ENCODE measurements at places on chromosomes 2 and 18.

DNA sequence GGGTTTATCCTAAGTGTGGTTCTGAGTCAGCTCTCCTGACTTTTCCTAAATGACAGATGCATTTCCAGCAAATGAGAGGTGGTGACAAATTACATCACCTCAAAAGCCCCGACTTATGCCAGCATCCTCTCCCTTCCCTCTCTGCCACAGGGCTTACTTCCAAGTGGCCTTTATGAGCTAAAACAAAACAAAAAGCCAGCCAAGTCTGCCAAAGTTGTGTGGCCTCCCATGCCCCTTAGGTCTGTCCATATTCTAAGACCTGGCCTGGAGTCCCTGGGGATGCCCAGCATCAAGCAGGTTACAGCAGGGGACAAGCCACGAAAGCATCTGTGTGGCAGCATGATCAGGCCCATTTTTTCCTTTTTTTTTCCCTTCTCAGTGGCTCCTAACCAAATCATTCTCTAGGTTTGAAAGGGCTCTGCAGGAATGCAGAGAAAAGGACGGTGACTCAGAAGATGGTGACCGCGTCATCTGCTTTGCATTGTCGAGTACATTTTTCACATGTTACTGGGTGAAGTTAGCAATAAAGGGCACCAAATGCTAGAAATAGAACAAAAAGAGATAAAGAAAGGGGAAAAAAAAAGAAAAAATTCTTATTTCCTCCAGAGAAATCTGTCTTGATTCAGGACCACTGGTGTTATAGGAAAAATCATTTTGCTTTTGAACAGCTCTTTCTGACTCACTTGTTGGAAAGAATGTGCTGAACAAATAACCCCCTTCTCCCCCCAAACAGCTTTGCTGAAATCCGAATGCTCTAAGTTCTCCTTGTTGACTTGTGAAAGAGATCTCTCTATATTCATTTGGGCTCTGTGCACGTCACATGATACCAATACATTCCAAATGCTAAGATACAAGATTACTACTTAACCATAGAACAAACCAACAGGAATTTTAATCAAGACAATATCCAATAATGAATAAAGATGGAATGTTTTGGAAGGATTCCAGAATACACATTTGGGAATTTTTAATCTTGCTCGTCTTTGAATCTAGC is 178.7 kb downstream of the EN1 start:
- no peak for DNase-seq

DNA sequence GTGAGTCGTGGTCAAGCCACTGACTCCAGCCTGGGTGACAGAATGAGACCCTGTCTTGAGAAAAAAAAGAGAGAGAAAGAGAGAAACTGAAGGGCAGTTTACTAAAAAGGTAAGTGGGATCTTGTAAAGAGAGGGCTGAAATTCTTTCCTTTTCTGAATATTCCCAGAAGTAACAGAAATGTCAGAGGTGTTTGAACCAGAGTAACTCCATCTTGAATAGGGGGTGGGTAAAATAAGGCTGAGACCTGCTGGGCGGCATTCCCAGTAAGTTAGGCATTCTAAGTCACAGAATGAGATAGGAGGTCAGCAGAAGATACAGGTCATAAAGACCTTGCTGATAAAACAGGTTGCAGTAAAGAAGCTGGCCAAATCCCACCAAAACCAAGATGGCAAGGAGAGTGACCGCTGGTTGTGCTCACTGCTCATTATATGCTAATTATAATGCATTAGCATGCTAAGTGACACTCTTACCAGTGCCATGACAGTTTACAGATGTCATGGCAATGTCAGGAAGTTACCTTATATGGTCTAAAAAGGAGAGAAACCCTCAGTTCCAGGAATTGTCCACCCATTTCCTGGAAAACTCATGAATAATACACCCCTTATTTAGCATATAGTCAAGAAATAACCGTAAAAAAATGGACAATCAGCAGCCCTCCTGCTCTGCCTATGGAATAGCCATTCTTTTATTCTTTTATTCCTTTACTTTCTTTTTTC is 1334.3 kb upstream of the ZEB2 start:
- no peak for DNase-seq

DNA sequence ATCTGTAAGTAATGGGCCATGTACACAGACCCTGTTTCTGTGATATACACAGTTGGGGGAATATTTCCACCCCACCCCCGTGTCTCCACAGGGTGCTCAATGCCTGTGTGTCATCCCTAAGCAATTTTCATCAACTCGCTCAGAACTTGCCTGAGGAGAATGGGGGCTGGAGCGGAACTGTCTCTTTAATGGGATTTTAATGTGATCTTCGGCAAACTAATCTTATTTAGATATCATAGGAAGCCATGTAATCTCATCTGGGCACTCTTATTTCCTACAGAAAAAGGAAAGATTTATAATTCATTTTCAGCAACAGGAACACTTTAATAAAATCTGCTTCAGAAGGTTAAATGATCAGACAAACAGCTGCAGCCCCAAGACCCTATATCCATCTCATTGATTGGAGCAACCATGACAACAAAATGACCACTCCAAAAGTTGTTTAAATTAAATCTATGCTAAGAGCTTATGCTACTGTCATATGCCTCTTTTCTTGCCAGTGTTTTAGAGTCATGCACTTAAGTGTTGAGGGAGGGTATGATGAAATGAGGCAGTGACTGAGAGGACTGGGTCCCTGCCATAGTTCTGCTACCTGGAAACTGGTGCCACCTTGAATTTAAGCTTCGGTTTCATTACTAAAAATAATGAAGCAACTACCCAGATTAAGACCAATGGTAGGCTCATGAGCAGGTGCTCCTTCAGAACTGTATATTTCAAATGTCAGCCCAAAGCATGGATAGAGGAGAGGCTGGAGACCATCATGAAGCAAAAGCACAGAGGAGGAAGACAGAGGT is 183.1 kb upstream of the DDX18 start:
- no peak for DNase-seq

DNA sequence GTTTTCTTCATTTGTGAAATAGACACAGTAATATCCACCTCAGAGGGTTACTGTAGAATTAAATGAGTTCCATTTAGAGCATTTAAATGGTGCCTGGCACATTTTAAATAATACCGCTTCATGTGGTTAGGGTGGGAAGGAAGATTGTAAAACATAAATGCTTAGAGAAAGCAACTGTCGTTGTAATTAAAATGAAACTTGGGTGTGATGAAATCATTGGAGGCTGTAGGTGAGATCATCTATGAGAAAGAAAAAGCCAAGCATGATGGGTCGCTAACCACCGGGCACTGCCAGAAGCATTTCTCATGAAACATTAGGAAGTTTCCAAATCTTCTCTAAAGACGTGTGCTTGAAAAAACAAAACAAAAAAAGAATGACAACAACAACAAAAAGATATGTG is 8.2 kb upstream of the SLC39A10 start:
- DNase-seq = no peak

GRCh38 chr2:190972213-190972612 is 41.8 kb downstream of the STAT1 start:
- DNase-seq = no peak

DNA sequence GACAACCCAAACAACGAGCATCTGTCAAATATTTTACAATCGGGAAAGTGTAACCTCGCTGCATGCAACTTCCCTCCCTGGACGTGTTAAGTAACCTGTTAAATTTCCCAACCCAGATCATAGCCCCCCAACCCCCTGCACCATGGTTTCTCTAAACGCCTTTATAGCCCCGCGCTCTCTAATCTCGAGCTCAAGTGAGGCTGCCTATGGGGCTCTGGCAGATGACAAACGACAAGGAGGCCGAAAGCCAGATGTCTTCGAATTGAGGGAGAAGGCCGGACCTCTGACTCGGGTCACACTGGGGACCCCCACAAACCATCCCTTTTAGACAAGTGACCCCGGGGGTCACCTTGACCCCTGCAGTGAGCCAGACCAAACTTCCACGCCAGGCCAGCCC is 526 bp downstream of the COX7A2L start:
- no peak for DNase-seq

GRCh38 chr2:149738767-149739166 is 151.2 kb upstream of the MMADHC start:
- DNase-seq = no peak

- DNase-seq = no peak
Observed at GRCh38 chr2:222891890-222892289, 31.1 kb downstream of the ACSL3 start.

GRCh38 chr18:49025426-49025766 is 74.6 kb upstream of the SMAD7 start:
- no peak for DNase-seq

DNA sequence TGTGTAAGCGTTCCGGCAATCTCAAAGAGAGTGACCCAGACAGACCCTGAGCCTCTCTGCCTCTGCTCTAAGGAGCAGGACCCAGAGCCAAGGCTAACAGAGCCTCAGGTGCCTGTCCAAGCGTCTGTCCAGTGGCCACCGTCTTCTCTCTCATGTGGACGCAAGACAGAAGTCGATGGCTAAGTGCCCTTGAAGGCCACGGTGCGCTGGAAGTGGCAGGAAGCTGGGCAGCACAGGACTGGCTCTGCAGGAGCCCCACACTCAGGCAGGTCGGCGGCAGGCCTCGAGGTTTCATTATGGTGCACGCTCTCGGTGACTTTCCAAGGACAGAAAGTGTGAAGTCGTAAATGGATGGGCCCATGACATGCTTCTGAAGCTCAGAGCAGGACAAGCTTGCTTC is 49.1 kb downstream of the HDAC4 start:
- DNase-seq = no peak

All from NCI-H2107 (cell line).